ENCODE measurements at places on chromosomes 12 and 14.

DNA sequence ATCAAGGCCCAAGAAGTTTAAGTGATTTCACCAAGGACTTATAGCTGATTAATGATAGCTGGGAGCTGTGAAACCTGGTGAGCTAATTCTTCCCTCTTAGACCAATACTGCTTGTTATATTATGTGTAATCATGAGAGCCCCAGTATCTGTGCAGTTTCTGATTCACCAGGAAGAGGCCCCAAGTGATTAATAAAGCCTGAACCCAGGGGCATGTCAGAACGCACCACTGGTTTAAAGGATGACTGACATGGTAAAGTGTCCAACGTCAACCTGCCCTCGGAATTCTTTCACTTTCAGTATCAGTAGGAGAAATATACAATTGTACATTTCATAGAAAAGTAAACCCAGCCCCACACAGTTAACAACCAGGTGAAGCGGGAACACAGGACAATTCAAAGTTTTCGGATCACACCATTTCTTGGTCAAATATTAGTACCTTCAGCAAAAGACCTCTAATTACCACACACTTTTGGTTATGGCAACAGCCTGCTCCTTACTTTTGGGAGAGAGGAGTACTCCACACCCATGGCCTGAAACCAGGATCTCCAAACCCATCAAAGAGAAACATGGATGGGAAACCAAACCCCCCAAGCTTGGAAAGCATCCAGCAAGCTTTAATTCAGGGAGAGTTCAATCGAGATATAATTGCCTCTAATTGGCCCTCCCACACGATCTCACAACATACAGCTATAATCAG is 28.5 kb downstream of the TMCC3 start:
- DNase-seq: no peak

DNA sequence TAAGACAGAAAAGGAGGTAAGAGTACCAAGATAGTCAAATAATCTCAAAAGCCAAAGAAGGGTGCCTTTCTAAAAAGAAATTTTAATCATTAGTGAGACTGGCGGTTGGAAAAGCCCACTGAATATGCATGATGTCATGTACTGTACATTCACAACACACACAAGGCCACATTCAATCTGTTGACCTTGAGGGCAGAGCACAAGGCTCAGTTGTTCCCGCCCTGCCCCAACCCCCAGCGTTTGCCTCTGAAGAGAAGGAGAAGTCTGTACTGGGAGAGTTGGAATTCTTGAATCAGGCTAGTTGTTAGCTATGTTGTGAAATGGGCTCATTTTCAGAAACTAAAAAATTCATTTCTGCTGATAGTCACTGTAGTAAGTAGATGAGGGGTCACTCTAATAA is 50.2 kb upstream of the NID2 start:
- DNase-seq: no peak

DNA sequence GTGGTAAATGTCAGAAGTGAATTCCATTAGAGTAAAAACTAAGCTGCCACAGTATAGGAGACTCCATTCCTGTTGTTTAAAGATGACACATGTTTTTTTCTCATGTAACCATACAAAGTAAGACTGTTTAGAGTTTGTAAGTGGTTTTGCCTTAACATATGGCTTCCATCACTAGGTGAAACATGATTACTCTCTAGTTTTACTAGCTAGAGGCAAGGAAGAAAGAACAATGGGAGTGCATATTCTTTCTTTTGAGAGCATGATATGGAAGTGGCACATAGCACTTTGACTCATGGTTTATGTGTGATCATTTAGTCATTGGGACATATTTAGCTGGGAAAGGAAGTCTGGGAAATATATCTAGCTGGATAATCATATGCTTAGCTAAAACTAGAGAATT is 7.7 kb downstream of the ATF7IP start:
- no peak for DNase-seq

GRCh38 chr14:99513946-99514551 is 32.8 kb downstream of the CCNK start:
- no peak for DNase-seq

DNA sequence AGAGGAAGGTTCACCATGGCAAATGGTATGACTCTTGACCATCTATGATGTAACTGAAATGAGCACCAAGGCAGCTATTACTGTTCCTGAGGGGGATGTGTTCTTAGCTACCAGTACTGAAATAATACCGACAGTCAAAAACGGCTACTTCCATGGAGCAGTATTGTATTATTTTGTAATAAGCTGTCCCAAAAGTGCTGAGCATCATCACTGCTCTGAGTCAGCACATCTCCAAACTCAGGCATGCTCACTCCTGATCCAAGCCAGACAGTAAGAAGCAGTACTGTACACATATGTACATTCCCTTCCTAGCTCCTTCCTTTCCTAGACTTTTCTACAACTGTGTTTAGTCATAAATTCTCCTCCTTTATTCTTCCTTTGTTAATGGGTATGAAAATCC is 8.6 kb downstream of the VTI1B start:
- DNase-seq: no peak

DNA sequence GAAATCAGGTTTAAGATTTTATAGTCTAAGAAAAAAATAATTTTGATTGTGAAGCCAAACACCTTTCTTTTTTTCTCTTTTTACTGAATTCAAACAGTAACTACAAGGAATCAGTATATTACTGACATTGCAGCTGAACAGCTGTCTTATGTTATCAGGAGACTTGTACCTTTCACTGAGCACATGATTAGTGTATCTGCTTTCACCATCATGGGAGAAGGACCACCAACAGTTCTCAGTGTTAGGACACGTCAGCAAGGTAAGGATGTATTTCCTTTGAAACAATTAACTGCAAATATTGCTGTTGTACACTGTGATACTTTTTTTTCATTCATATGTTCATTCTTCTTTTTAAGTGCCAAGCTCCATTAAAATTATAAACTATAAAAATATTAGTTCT is 50.8 kb downstream of the PTPRQ start:
- no peak for DNase-seq

GRCh38 chr12:32920506-32921085 is 24.0 kb upstream of the PKP2 start:
- DNase-seq: no peak

- DNase-seq: no peak
Measured at GRCh38 chr12:26318661-26319068, 123.3 kb downstream of the SSPN start.

GRCh38 chr12:69833696-69834095 is 8.7 kb downstream of the MYRFL start:
- no peak for DNase-seq

DNA sequence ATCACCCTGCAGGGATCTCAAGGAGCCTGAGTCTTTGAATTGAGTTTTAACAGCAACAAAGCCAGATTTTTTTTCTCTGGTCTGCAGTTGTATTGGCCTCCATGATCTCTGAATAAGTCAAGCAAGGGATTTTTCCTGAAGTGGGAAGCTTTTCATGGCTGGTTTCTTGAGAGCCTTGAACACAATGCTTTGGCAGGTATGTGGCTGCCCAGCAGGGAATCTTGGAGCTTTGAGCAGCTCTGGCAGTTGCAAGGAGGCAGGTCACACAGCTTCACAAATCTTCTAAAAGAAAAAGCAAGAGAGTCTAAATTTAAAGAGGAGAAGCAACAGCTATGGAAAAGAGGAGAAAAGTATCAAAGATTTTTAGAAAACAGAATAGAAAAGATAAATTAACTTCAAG is 60.1 kb downstream of the RPS29 start:
- no peak for DNase-seq

DNA sequence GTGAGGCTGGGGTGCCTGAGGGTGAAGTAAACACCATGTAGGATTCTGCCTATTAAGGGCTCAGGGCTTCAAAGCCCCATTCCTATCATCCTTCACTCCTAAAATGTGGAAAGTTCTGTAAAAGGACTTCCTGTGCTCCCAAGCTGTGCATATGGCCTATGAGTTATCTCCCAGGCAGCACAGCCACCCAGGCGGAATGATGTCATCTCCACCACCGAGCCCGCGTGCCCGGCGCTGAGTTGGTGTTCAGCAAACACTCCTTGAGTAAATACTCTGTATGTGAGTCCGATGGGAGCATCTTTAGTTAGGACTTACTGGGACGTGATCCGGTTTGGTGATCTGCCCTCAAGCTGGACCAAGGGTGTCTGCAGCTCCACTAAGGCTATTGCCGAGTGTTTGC is 437.3 kb downstream of the MED13L start:
- DNase-seq: no peak

DNA sequence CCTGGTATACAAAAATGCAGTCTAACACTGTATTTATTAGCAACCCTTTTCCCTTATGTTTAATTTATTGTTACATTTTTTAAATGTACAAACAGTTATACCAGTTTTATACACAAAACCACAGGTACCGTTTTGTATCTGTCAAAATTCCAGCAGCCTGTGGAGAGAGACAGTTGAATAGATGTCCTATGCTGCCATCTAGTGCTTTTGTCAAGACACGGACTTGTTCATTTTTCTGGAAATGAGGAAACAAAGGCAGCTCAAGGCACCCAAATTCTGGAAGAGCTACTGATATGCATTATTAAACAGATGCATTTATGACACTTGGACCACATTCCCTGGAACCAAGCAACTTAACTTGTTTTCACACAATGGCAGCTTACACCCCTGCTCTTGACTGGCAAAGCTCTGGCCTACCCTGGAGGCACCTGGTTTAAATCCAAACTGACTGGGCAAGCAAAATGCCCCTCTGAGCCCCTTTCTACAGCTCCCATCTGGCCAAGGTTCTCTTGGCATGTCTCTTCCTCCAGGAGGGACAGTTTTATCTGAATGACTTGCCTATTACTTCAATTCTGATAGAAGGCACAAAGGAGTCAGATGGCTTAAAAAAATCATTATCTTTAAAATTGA is 286.9 kb upstream of the PRKD1 start:
- DNase-seq: no peak

DNA sequence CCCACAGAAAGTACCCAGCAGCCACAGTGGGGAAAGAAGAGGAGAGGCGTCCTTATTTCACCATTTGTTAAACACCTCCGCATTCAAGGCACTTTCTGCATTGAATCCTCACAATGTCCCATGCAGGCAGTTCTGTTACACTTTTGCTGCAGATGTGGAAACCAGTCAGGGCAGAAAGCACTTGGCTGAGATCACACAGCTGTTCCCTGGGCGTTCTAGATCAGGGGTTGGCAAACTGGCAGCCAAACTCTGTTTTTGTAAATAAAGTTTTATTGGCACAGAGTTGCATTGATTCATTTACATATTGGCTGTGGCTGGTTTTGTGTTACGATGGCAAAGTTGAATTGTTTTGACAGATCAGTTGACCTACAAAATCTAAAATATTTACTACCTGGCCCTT is 20.1 kb downstream of the FOXN4 start:
- no peak for DNase-seq

DNA sequence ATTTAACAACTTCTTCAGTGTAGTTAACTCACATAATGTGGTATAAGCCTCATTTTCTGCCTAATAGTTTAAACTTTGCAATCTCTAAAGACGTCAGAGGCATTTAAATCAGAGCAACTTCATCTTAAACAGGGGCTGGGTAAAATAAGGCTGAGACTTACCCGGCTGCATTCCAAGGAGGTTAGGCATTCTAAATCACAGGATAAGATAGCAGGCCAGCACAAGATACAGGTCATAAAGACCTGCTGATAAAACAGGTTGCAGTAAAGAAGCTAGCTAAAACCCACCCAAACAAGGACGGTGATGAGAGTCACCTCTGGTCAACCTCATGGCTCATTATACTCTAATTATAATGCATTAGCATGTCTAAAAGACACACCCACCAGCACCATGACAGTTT is 115.6 kb upstream of the PKP2 start:
- DNase-seq: no peak

DNA sequence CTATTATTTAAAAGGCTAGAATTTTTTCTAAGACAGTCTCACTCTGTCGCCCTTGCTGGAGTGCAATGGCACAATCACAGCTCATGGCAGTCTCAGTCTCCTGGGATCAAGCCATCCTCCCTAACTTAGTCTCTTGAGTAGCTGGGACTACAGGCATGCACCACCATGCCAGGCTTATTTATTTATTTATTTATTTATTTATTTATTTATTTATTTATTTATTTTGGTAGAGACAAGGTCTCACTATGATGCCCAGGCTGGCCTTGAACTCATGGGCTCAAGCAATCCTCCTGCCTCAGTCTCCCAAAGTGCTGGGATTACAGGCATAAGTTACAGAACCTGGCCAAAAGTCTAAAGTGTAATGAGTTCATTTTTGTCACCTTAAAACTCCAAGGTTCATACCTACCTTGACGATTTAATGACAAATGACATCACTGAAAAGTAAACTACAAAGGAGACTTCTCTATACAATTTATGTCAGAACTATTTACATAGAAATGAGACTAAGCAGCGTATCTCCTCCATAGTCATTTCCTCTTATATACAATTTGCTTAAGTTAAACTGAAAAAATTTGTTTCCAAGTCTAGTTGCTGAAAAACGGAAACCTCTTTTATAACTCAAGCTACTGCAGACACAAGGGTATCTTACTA is 78.2 kb downstream of the EPS8 start:
- no peak for DNase-seq

GRCh38 chr12:105841840-105842239 is 296.9 kb downstream of the NUAK1 start:
- DNase-seq: no peak

DNA sequence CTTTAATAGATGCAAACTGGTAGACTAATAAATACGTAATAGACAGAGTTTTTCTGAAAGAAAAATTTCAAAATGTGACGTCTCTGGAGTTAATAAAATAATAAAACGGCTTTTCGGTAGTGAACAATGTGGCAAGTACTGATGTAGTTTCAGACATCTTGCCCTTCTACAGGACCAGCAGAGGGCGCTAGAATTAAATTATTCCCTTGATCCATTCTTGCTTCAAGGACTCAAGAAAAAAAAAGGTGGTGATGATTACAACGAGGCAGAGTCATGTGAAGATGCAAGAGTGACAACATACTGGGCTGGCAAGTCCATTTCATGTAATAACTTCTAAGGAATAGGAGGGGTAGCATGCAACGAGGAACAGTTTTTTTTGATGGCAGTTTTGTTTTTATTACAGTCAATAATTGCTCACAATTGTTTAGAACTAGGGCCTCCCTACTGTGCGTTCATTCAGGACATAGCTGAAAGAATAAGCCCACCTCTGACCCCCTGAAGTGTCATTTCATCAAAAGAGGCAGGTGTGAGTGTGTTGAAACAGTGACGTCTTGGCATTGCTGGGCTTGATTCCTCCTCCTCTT is 101.0 kb upstream of the GZMB start:
- no peak for DNase-seq

DNA sequence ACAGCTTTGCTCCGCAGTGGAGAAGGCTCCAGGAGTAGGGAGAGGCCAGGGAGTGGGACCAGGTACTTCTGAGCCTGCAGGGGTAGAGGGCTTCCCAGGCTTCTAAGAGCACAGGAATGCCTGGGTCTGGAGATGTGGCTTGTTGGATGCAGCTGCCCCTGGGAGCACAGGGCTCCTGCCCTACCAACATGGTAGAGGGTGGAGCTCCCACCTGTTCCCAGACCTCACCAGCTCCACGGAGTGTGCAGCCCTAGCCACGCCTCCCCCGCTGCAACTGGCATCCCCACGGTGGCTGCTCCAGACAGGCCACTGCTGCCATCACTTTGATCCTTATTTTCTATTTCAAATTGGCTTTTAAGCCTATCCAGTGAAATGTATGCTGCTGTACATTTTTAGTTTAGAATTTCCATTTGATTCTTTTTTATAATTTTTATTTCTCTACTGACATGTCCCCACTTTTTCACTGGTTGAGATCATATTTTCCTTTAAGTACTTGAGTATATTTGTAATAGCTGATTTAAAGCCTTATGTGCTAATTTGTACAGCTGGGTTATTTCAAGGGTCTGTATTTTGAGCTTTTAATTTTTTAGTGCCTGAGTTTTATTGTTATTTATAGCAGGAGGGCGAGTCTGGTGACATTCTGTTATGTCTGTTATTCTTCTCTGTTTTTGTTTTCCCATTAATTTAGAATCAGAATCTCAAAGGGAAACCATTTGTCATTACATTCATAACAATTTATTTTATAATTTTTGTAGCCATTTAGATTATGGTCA is 78.0 kb downstream of the DERA start:
- no peak for DNase-seq

Measured in activated gamma-delta T cell treated with anti-CD3 and anti-CD28 coated beads, Interleukin-2, amount 50 U/mL, for 16 hours (primary cell).